HCEC 1CT (cell line): ENCODE measurements at places on chromosomes 4 and X.
A peak's percentile ranks its signal among the peaks of the same experiment; 100 is the strongest.

DNA sequence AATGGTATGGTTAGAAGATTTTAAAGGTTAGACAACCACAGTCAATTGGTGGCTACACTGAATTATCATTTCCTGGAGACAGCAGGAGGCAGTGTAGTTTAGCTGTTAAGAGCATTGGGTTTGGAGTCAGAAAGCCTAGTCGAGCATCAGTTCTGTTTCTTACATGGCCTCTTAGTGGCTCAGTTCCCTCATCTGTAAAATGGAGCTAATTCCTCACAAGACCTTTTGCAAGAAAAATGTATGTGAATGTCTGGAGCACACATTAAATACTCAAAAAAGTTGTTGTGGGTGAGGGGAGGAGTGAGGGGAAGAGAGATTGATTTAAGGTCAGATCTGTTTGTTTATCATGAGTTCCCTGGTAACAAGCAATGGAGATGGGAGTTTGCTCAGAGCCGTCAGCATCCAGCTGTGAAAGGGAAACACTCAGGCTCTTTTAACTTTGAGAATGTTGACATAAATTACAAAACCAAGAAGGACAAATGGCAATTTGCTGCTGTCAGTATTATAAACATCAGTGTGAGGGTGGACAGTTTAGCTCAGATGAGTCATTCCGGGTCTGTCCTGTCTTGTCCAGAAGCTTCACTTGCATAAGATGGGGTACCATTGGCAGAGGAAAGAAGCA lies 98.2 kb upstream of the PGRMC2 start:
- DNase-seq, result peak; percentile 64

GRCh38 chrX:107726816-107727534 lies 48.6 kb downstream of the TSC22D3 start:
- no peak for DNase-seq

DNA sequence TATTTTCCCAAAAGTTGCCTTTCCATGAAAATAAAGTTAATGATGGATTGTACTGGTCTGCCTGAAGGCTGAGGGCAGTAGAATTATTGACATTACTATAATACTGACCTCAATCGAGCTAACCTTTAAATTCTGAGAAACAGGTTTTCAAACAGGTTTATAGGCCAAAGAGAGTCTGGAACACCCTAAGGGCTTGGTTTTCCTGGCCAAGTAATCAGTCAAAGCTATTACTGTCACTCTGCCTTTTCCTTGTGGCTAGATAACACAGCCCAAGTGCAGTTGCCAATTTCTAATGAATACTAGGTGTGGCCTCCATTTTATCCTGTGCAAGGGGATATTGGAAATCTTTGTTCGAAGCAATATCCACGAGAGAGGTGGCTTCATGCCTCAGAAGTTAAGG lies 75.2 kb downstream of the INTS12 start:
- DNase-seq, result no peak

GRCh38 chr4:110483516-110483915 lies 7.6 kb downstream of the ENPEP start:
- DNase-seq, result no peak

- no peak for DNase-seq
These were observed 348.0 kb upstream of the LCORL start for GRCh38 chr4:18369561-18369960.

DNA sequence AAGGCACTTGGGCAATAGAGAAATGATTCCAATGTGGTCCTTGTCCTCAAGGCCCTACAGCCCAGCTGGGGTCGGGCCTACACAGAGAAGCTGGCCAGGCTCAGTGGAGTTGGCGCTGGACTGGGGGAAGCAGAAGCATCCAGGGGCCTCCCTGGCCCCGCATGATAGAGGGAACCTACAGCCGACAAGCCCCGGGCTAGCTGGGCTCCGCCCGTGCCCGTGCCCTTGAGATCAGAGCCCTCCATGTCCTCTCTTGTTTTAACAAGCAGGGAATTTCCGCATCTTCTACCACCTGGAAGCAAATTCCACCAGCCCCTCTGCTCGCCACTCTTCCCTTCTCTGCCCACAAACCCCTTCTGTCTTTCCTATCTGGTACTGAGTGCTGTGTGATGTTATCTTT lies 31.6 kb downstream of the CYTL1 start:
- no peak for DNase-seq

DNA sequence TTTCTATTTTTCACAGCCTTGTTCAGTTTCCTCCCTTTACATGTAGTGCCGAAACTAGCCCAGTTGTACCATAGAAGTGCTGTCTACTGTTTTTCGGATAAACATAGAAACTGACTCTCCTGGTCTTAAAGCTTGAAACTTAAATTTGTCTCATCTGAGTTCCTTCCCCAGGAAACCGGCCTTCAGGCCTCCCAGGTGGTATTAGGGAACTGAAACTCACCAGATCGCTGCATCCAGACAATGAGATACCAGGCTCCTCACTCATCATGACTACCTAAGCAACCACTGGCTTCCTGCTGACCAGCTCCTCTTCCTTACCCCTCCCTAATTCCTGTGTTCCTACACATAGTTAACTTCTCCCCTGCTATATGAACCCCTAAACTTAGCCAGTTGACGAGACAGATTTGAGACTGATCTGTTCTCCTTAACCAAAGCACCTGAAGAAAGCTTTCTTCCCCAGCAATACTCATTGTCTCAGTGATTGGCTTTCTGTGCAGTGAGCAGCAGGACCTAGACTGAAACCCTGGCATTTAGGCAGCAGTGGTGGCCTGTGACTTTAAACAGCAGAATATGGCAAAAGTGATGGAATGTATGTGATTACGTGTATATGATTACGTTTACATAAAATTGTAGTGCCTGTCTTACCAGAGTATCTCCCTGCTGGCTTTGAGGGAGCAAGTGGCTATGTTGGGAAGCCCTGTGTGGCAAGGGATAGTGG lies 959.1 kb upstream of the LCORL start:
- DNase-seq, result no peak

DNA sequence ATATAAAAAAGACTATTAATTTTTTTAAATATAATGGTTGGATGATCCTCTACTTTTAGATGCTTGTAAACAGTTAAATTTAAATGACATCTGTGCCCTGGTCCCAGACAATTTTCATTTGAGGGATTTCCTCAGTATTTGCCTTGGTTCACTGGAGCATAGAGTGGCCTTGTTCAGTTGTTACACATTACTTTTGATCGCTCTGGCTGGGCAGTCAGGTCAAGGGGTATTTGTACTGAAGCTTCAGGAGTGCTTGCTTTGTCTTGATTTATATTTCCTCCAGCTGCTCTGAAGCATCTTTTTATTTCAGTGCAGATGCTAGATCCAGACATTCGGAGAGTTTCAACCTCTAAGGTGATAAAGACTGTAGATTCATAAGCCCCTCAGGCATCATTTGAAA lies 50.0 kb downstream of the COMMD8 start:
- DNase-seq, result no peak

DNA sequence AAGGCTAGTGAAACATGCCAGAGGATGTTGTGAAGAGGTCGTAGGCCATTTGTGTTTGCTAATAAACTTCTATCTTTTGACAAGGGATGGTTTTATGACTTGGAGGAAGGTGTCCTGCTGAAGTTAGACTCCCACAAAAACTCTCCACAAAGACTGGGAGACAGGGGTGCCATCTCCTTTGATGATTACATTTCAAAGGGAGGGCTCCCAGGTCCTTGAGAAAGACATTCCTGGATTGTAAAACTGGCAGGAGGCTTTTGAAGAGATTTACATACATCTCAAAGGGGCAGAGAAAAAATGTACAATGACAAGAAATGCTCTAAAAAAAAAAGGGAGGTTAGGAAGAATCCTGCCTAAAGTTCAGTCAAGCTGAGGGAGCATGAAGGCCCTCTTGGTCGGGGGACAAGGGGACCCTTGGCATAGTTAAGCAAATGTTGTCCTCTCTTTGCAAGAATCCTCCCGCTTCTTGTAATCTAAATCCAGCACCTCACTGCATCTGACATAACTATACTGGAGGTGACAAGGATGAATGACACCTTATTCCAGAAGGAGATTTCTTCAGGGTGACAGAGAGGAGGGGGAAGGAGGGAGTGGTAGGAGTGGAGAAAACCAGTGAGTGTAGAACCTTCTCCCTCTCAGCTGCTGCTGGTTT lies 41.1 kb upstream of the MGST2 start:
- DNase-seq, result no peak
